ENCODE measurements at places on chromosomes 12 and 14.

DNA sequence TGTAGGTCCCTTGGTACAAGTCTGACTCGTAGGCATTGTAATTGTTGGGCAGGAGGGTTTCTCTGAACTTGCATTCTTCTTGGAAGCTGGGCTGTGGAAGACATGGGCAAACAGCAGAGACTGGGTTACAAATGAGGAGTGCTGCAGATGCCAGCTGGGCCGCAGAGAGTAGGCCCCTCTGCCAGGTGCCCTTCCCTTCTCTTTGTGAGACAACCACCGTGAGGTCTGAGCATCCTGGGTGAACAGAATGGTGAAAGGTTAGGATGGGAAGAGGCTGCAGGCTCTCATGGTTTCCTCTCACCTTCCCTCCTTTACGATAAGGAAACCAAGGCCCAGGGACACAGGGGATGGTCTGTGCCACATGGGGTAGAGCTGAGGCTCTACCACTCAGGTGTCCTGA is 11.3 kb downstream of the FGF6 start:
- DNase-seq = no peak

DNA sequence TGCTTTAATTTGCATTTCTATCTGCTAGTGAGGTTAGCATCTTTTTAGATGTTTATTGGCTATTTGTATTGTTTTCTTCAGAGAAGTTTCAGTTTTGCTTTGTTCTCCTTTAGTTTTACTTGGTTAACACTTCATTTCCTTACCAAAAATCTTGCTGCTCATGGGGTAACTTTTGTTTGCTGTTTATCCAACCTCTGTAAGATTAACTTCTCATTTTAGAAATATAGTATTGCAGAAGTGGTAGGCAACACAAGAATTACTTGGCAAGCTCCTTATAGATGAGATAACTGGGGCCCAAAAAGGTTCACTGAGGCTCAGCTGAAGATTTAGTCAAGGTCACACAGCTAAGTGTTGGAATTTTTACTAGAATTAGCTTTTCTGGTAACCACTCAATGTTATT is 40.5 kb downstream of the ALKBH1 start:
- no peak for DNase-seq

GRCh38 chr14:67358924-67359774 is 455 bp downstream of the ATP6V1D start:
- peak; percentile 69 for DNase-seq

DNA sequence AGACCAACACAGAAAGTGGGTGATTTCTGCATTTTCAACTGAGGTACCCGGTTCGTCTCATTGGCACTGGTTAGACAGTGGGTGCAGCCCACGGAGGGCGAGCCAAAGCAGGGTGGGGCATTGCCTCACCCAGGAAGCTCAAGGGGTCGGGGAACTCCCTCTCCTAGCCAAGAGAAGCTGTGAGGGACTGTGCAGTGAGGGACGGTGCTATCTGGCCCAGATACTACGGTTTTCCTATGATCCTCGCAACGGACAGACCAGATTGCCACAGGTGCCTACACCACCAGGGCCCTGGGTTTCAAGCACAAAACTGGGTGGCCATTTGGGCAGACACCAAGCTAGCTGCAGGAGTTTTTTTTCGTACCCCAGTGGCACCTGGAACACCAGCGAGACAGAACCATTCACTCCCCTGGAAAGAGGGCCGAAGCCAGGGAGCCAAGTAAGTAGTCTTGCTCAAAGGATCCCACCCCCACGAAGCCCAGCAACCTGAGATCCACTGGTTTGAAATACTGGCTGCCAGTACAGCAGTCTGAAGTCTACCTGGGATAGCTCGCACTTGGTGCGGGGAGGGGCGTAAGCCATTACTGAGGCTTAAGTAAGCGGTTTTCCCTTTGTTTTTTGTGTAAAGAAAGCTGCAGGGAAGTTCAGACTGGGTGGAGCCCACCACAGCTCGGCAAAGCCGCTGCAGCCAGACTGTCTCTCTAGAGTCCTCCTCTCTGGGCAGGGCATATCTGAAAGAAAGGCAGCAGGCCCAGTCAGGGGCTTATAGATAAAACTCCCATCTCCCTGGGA is 25.5 kb upstream of the NAA30 start:
- DNase-seq = no peak

- no peak for DNase-seq
Observed at GRCh38 chr12:128365651-128366231, 98.8 kb downstream of the TMEM132C start.

DNA sequence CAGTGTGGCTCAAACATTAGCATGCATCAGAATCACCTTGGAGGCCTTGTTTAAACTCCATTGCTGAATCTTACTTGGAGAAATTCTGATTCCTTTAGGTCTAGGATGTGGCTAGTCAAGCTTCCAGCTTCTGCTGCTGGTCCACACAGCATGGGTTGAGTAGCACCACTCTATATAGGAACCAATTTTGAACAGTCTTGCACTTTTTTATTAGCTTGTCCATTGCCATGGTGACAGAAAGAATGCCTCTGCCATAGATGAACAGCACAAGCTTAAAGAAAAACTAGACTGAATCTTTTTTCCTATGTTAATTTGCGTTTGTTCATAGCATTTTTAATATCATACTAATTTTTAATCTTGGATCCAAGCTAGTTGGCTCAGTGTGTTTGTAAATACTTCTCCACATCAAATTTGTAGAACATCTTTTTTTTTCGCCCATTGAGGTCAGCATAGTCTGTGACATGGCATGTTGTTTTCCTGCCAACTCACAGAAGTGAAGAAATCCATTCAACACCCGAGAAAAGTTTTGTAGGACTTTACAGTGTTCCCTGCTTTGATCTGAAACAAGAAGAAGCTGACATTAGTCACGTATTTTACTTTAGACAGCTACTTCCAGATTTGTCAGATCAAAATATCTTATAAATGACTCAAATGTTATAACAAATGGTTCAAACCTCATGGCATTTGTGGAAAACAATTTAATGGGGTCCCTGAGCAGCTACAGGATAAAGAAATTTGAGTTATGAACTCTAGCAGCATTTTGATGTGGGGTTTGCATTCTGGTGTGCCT is 438.8 kb downstream of the EGLN3 start:
- no peak for DNase-seq

- DNase-seq = no peak
Observed at GRCh38 chr14:47246367-47246766, 429.0 kb downstream of the MDGA2 start.
